ENCODE measurements at places on chromosomes 3 and 15. TPM values are rescaled to one million over a fixed set of nuclear protein-coding genes. Genes with fewer than 3 reads are reported as not detected.

The RAB27A gene
- total RNA-seq: 19.6 TPM

The FRMD5 gene
- 0.42 TPM for total RNA-seq

DNA sequence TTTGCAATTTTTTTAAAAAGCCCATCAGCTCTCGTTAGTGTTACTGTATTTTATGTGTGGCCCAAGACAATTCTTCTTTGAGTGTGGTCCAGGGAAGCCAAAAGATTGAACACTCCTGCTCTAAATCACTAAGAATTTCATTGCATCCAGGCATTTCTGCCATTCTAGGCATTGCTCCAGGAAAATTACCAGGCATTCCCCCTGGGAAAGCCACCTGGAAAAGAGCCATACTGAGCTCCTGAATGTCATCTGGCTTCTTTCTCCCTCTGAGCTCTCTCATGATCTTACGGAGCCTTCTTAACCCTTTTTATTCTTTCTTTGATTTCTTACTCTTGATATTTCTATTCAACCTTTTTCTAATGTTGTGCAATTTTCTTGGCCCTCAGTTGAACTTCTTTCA lies 202.2 kb downstream of the DOCK3 start:
- H3K36me3 ChIP-seq: no peaks in the 10 kb centered on the region
- H3K4me1 ChIP-seq: peaks cover 11% of the 10 kb centered on the region
- no peak for DNase-seq

DNA sequence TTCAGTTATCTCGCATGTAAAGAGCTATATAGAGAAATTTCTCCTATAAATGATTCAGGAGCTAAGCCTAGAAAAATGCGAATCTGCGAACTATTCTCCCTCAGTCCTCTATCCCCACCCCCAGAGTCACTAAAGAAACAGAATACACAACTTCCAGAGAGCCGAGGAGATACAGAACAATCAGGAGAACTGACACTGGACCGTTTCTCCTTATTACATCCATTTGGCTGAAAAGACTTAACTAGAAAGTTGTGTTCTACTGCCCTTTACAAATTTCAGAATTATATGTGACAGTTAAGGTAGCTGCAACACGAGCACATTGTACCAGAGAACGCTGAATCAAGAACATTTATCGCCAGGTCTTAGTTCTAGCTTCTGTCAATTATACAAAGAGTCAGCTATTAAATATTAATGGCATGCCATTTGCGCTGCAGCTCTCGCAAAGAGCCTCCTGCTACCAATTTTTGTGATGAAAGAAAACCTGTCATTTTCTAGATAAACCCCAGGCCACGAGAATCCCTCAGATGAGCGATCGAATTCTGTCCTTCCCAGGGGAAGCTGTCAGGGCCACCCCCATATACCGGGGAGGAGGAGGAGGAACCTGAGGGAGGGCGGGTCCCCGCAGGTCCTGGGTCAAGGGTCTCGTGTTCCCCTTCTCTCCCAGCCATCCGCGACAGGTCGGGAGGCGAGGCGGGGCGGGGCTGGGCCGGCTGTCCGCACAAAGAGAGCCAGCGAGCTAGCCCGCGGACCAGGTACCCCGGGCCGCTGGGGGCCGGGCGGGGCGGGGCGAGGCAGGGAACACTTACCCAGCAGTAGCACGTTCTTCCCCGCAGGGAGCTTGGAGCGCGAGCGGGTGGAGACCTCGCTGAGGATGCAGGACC lies 878 bp downstream of the DYNC1LI1 start:
- DNase-seq: peak; percentile 92
- no peaks in the 10 kb centered on the region for H3K36me3 ChIP-seq
- no peaks in the 10 kb centered on the region for H3K27me3 ChIP-seq
- H3K4me1 ChIP-seq: peaks cover 15% of the 10 kb centered on the region
- peak overlapping the region; percentile 95 for H3K27ac ChIP-seq
- H3K4me3 ChIP-seq: peak overlapping the region; percentile 94

GRCh38 chr15:63513271-63513670 lies 8.9 kb downstream of the USP3 start:
- H3K27me3 ChIP-seq: no peaks in the 10 kb centered on the region
- peaks cover 94% of the 10 kb centered on the region for H3K4me1 ChIP-seq
- no peaks in the 10 kb centered on the region for H3K36me3 ChIP-seq
- no peak for DNase-seq

DNA sequence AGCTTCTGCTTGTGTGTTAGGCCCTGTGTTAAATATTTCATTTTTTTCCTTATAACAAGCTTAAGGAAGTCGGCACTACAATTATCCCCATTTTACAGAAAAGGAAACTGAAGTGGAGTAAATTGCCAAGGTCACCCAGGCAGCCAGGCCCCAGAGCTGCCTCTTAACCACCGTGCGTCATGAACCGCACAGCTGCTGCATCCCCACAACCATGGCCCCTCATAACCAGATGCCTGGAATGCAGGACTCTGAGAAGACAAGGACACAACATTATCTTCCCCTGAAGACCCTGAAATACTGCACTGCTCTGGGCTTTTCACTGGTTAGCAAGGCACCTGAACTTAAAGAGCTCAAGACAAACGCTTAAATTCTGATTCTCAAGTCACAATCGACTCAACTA lies 14.6 kb downstream of the LRIG1 start:
- H3K27ac ChIP-seq: peak overlapping the region; percentile 97
- no peak overlapping the region for H3K4me3 ChIP-seq
- H3K27me3 ChIP-seq: no peaks in the 10 kb centered on the region
- peaks cover 100% of the 10 kb centered on the region for H3K4me1 ChIP-seq

DNA sequence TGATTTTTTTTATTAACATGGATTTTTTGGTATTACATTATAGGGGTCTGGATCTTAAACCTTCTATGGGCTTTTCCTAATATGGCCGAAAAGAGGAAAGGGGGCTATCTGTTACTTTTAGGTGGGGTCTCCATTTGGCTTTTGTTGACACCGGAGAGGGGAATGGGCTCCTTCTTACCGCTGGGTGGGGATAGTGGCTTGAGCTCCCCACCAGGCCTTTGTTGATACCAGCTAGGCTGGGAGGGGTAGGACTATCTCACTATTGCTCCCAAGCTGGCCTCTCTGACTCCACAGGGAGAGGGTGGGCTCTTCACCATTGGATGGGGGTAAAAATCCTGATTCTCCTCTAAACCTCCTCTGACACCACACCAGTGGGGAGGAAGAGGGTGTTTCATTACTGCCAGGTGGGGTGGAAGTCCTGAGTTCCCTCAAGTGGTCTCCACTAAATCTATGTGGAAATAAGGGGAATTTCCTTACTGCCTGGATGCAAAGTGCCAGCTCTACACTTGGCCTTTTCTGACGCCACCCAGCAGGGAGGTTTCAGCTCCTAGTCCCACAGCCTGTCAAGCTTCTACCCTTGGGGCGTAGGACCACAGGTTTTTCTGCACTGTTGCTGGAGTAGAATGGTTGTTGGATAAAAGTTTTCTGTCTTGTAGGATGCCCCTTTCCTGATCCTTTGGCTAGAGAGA lies 572.3 kb downstream of the MAGI1 start:
- no peak overlapping the region for H3K4me3 ChIP-seq
- no peak overlapping the region for H3K27ac ChIP-seq
- no peak for DNase-seq
- no peaks in the 10 kb centered on the region for H3K27me3 ChIP-seq
- H3K36me3 ChIP-seq: no peaks in the 10 kb centered on the region

GRCh38 chr15:65978110-65978509 lies 108.8 kb downstream of the RAB11A start:
- no peak overlapping the region for H3K27ac ChIP-seq
- H3K4me3 ChIP-seq: no peak overlapping the region
- H3K36me3 ChIP-seq: no peaks in the 10 kb centered on the region
- H3K27me3 ChIP-seq: peaks cover 61% of the 10 kb centered on the region
- peaks cover 12% of the 10 kb centered on the region for H3K4me1 ChIP-seq
- no peak for DNase-seq

- peaks cover 14% of the 10 kb centered on the region for H3K4me1 ChIP-seq
- H3K27me3 ChIP-seq: no peaks in the 10 kb centered on the region
- DNase-seq: peak; percentile 99
- H3K27ac ChIP-seq: peak overlapping the region; percentile 84
Observed at GRCh38 chr15:80152180-80152895, 461 bp upstream of the FAH start.

DNA sequence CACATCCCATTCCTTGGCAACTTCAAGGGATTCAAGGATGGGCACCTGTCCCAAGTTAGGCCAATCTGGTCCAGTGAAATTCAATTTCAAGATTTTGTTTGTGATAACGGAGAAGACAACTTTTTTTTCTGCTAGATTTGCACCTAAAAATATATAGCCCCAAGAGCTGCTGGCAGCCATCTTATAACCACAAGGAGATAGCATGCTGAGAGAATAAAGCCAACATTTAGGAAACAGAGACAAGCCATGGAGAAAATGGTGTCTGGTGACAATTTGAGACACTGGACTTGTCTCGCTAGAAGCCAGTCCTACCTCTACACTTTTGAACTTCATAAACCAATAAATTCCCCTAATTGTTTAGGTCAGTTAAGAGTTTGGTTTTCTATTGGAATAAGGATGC lies 5.4 kb downstream of the PARL start:
- H3K36me3 ChIP-seq: peaks cover 7% of the 10 kb centered on the region
- H3K4me1 ChIP-seq: peaks cover 41% of the 10 kb centered on the region
- no peak overlapping the region for H3K27ac ChIP-seq
- H3K4me3 ChIP-seq: no peak overlapping the region
- no peak for DNase-seq

Measured in esophagus muscularis mucosa (tissue), 4 donors.